ENCODE measurements at places on chromosomes 11 and 22.

GRCh38 chr22:17137861-17138425 lies 16.8 kb upstream of the TMEM121B start:
- no peak for DNase-seq

- peak; percentile 68 for DNase-seq
These were observed 27.7 kb downstream of the CD44 start for GRCh38 chr11:35166369-35167360.

GRCh38 chr11:27672836-27673464 lies 27.3 kb downstream of the BDNF start:
- no peak for DNase-seq

GRCh38 chr11:13603661-13604060 lies 64.8 kb upstream of the FAR1 start:
- no peak for DNase-seq

- no peak for DNase-seq
These were observed 56.3 kb upstream of the ZBTB44 start for GRCh38 chr11:130370845-130371590.

DNA sequence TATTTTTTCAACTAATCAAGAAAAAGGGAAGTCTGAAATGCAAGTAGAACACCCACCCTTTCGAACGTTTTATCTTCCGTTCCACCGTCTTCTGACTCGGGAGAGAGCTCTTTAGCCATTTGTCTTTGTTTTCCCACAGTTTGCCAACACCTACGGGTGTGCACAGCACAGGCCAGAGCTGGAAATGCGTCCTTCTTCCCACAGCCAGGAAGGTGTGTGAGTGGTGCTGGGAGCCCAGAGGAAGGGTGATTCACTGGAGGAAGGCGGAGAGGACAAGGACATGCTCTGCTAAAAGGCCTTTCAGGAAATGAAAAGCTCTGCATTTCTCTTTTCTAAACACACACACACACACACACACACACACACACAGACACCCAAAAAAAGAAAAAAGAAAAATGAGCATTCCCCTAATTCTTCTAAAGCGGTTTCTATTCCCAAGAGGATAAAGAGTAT lies 18.5 kb downstream of the ENDOD1 start:
- no peak for DNase-seq

GRCh38 chr11:18768472-18768901 lies 23.1 kb downstream of the PTPN5 start:
- DNase-seq: no peak

GRCh38 chr11:58845386-58845785 lies 882 bp upstream of the GLYATL2 start:
- DNase-seq: no peak

- DNase-seq: no peak
These were observed 21.1 kb downstream of the KCNJ4 start for GRCh38 chr22:38433871-38434270.

- no peak for DNase-seq
These were observed 8.9 kb downstream of the SLC15A3 start for GRCh38 chr11:60942970-60943565.

Measured in CD4-positive, alpha-beta T cell treated with Interleukin-10 for 1 hour (primary cell).